Daoy (cell line): ENCODE measurements at places on chromosomes 2 and 18.

DNA sequence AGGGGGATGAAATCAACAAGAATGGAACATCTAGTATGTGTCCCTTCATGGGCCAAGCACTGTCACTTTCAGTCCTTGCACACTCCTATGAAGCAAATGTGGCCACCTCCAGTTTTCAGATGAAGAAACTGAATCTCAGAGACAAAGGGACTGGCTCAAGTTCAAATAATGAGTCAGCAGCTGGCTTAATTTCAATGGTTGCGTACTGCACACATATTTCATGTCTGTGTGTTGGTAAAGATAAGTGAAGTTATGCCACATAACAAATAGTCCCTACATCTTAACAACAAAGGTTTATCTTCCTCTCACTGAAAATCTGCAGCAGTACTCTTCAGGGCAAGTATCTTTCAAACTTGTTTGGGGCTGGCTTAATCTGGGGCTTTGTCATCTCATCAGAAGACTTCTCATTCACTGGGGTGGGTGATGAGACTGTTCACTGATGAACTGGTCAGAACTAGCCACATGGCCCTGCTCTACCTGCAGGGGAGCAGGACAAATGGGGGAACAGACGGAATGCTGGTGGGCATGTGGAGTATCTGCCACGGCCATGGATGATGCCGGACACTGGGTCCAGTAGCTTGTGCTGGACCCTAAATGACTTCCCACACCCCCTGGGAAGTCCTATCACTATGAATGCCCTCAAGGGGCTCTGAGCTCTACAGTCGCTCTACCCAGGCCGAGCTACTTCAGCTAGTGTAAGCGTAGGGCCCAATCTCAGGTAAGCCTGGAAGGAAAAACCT, 263.2 kb downstream of the CYP26B1 start:
- peak; percentile 21 for DNase-seq

- DNase-seq: no peak
Observed at GRCh38 chr2:148048475-148049221, 27.8 kb downstream of the MBD5 start.

GRCh38 chr2:149224543-149224942, 105.8 kb upstream of the LYPD6 start:
- DNase-seq: no peak

- peak; percentile 57 for DNase-seq
Observed at GRCh38 chr2:236180076-236180816, 12.1 kb upstream of the GBX2 start.

DNA sequence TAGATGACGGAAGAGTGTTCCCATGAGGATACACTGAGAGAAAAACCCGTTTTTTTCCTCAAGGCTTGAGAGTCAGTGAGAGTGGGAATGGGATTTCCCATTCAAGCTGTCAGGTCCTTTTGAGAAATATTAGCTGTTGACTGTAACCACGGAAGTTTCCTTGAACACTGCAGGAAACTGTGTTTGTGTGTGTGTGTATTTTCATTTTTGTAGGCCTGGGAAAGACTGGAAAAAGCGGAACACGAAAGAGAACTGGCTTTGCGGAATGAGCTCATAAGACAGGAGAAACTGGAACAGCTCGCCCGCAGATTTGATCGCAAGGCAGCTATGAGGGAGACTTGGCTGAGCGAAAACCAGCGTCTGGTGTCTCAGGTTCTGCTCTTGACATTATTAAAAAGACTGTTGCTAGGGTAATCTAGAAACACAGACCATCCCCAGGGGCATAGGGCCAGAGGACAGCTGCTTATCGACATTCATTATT, 98.8 kb upstream of the EML6 start:
- no peak for DNase-seq

DNA sequence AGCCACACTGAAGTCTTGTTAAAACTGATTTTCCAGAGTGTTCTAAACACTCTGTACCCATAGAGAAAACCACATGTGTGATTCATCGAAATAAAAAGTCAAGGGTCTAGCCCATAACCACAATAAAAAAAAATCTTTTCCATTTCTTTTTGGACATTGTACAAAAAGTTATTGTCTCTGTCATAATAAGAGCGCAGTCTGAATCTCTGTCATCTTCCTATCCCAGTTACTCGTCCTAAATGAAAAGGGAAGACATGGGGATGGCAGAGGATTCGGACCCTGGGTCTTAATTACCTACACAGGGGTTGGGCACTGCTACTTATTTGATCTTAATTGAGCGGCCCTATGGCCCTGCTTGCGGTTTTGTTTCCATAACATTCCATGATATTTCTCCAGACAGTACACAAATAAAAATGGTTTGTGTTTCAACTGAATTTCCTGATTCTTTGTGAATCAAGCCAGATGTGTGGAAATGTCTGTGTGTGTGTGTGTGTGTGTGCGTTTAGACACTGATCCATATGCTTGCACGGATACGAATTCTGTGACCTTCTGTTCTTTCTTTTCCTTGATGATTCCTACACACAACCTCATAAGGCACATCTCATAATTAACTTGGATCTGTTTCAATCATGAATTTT, 133.4 kb upstream of the SPATS2L start:
- peak; percentile 18 for DNase-seq

GRCh38 chr2:71071681-71072398, 3.4 kb downstream of the NAGK start:
- DNase-seq: no peak

GRCh38 chr2:48235076-48235475, 294.9 kb upstream of the STON1 start:
- no peak for DNase-seq

- no peak for DNase-seq
Observed at GRCh38 chr18:11541179-11541578, 68.2 kb upstream of the SLC35G4 start.

DNA sequence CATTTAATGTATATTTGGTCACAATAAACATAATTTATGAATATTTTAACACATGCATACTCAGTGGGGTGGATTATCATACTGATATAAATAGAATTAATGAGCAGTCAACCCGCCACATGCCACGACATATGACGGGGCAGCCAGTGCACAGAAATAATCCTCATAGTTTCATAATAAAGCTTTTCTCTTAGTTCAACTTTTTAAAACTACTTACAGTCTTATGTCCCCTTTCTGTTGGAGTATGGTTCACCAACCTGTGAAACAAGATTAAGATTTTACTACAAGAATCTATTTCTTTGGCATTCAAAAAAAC, 75.6 kb upstream of the ETAA1 start:
- no peak for DNase-seq

GRCh38 chr18:9113468-9114149, 11.1 kb downstream of the NDUFV2 start:
- DNase-seq: no peak

DNA sequence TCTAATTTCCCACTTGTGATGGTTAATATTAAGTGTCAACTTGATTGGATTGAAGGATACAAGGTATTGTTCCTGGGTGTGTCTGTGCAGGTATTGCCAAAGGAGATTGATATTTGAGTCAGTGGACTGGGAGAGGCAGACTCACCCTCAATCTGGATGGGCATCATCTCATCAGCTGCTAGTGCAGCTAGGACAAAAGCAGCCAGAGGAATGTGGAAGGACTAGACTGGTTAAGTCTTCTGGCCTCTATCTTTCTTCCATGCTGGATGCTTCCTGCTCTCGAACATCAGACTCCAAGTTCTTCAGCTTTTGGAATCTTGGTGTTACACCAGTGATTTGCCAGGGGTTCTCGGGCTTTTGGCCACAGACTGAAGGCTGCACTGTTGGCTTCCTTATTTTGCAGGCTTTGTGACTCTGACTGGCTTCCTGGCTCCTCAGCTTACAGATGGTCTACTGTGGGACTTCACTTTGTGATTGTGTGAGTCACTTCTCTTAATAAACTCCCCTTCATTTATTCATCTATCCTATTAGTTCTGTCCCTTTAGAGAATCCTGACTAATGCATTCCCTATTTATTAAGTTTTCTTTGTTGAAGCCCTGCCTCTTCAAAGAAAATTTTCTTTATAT, 1087.5 kb upstream of the NXPH2 start:
- DNase-seq: no peak

DNA sequence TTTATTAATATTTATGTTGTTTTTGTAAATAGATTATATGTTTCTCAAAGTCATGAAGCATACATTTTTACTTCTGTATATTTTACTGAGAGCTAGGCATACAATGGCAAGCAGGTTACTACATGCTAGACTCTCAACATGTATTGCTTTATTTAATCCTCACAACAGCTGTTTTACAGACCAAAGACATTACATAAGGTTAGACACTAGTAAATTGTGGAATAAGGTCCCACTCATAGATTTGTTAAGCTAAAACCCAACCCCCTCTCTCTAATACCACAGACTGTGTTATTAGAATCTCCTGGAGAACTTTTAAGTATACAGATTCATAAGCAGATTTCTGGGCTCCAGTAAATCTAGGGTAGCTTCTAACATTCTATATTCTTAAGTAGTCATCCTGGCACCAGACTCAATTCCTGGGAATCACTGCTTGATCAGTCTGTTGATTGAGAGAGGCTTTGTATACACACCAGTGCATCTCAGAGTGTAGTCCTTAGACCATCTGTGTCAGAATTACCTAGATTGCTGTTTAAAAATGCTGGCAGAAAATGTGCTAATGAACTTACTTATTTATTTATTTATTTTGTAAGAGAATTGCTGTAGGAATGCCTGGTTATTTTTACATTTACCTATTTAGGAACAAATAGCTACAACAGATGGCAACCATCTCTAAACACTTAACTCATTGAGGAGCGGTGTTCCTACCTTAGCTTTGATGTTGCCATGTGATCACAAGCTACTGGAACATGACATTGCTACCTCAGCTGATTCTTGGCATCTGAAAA, 153.5 kb upstream of the CAVIN2 start:
- no peak for DNase-seq

DNA sequence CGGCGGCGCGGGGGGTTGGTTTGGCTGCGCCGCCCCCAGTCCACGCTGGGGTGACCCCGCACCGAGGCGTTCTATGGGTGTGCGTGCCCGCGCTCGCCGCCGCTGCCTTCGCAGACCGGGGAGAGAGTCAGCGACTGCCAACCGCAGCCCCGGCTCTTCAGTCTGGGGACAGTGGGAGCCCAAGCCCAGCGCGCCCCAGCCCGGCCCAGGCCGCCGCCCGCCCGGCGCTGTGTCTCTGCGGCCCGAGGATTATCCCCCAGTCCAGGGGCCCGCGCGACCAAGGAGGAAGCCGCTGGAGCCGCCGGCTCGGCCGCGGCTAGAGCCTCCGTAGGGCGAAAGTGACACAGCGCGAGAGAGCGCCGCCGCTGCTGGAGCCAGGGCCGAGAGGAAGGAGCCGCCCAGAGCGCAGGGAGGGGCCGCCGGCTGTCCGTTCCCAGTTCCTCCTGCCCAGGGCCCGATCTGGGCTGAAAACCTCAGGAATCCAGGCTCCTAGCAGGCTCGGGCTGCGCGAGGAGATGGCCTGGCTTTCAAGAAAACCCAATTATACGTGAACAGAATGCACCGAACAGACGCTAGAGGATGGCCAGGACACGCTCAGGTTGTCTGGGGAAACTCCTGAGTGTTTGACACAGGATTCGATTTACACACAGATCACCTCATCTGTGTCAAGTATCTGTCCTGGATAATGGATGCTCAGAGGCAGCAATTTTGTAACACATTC, 2.4 kb downstream of the CTIF start:
- DNase-seq: peak; percentile 82
